ENCODE measurements at places on chromosomes 3 and 15.
A peak's percentile ranks its signal among the peaks of the same experiment; 100 is the strongest.

DNA sequence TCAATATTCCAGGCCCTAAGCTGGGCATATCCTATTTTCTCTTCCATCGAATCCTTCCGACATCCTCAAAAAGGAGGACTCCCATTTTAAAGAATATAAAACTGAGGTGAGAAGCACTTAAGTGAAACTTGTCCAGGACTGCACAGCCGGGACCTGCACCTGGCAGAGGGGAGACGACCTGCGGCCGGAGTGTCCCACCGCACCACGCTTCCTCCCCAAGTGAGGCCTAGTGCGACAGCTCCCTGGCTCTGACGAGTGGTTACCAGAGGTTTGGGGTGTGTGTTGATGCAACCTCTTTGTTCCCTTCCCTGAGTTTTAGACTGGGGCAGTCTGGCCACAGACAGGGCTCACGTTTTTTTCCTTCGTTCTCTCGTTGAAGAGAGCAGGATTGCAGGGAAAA is 24.9 kb upstream of the ATP2B2 start:
- DNase-seq = no peak

- no peak for DNase-seq
Observed at GRCh38 chr3:55859305-55859704, 372.2 kb upstream of the WNT5A start.

DNA sequence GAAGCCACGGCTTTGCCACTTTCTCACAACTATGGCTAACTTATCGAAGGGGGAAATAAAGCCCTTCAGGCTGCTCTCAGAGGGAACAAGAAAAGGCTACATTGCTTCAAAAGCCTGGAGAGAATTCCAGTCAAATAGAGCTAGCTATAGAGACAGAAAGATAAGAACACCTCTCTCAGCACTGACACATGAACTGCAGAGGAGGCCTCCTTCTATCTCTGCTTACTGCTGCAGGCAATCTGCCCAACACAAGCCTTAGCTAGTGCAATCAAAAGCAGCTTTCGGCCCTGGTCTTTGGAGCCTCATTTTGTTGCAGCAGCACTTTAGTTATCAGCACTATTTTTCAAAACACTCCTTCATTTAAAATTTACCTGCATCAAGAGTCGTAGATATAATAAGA is 118.4 kb upstream of the ROBO1 start:
- no peak for DNase-seq

GRCh38 chr15:65069179-65069578 is 1.4 kb upstream of the RASL12 start:
- DNase-seq = no peak

GRCh38 chr3:129226374-129226773 is 23.0 kb upstream of the COPG1 start:
- DNase-seq = no peak

DNA sequence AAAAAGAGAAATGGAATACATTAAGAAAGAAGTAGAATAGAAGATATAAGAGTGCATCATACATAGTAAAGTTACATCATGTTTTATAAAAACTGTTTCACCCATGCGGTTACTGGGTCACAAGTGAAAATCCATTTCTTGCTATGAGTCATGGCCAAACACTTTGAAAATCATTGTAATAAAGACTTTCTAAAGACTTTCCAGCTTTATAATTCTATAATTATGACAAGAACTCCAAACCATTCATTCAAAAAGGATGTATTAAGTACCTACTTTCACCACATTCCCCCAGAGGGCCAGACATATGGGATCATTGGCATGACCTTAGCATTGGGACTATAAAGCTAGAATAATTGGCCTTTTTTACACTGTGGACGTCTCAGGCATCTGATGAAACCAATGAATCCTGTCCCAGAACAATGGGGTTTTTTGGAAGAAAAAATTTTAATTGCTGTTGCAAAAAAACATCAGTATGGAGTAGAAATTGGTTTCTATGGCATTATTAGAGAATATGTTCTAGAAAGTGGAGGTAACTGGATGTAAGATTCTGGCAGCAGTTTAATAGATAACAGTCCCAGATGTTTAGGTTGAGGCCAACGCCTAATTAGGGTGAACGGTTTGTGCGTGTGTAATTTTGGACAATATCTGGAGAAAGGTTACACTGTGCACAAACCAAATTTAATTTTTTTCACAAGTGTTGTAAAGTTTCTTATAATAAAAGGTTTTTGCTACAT is 3.3 kb upstream of the SKIC8 start:
- no peak for DNase-seq

DNA sequence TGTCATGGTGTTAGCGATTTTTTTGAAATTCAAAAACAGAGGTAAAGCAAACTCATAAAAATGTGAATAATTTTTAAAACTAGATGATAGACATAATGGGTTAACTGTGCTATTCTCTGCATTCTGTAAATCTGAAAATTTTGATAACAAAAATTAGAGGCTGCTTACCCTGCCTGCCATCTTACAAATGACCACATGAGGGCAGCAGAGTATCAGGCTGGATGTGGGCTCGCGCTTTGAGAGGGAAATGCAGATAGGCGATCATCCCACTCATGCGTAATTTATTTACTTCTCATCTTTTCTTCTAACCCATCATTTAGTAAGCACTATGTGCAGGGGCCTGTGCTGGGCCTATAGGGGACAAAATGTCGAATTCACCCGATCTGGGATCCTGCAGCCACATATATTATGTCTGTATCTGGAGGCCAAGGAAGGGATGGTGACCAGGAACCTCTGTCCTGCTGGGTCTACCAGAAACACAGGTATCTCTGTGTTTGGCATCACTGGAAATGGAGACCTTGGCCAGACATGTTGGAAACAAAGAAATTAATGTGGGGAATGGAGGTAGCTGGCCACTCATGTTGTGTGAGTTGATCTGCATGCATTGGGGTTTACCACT is 7.8 kb upstream of the RAD18 start:
- DNase-seq = peak; percentile 65

DNA sequence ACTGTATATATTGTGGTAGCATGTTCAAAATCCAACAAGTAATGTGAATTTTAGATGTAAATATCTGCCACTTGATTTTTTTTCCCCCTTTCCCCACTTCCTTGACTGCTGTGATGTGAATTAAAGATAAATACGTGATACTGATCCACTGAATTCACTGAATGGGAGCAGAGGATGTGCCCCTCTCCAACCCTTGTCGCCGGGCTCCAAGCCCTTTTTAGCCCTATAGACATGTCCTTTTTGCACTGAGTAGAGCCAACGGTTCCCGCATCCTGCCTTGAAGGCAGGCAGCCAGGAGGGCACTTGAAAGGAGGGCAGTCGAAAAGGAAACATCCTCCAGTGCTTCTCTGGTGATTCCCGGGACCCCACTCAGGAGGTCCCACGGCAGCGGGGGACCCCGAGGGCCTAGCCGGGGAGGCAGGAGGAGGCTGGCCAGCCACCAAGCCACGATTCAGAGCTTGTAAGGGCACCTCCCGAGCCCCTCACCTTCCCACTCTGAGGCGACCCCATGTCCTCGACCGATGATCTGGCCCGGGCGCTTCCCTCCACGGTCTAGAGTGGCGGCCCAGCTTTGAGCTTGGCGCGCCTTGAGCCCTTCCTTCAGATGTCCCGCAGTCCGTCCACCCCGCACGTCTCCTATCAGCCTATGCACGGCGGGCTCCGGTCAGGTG is 901 bp upstream of the MANF start:
- DNase-seq = peak; percentile 59

- no peak for DNase-seq
Observed at GRCh38 chr3:81554801-81555200, 206.6 kb downstream of the GBE1 start.

- DNase-seq = no peak
Observed at GRCh38 chr15:65082303-65082953, 5.9 kb downstream of the KBTBD13 start.

GRCh38 chr3:19816631-19817030 is 117.4 kb downstream of the EFHB start:
- no peak for DNase-seq

DNA sequence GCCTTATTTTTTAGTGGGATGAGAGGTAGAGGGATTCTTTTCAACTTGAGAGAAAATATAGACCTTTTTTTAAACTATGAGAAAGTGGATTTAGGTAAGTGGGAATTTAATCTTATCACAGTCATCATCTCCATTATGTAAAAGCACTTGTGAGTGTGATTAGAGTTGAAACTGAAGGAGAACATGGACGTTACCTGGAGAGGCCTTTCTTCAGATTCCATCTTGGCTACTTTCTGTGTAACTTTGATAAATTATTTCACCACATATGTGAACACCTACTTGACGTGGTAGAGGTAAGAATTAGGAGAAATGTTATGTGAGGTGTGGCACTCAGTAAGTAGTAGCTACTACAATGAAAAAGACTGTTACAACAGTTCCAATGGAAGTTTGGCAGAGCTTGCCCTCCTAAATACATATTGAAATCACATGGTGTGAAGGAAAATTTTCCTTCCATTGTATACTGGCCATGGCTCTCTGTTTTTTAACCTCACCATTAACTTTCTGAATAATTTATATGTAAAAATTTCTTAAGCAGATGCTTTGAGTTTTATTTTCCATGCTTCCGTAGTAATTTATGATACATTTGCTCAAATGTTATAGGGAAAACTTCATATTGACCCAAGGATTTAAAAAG is 193.3 kb downstream of the FNDC3B start:
- DNase-seq = no peak

GRCh38 chr3:196051282-196052076 is 30.4 kb downstream of the TFRC start:
- no peak for DNase-seq

GRCh38 chr3:55191911-55192775 is 264.3 kb upstream of the LRTM1 start:
- DNase-seq = no peak

DNA sequence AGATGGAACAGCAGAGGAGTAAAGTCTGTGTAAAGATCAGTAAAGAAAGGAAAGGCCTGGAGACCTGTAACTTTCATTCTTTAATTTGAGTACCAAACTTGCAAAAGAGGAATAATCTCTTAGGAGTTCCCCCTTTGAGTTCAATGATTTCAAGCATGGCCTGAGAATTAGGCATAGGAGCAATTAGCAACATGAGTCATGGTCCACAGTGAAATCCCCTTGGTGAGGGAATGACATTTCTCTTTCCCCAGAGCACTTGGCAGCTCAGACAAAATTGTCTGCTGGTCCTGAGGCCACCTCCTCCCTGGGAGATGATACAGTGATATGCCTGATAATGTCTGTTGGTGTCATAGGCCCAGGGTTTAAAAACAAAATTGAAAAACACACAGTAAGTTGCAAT is 81.4 kb upstream of the CRBN start:
- DNase-seq = no peak

GRCh38 chr15:60372227-60372626 is 25.6 kb downstream of the ANXA2 start:
- DNase-seq = no peak

- no peak for DNase-seq
Observed at GRCh38 chr3:176078906-176079305, 1118.4 kb downstream of the TBL1XR1 start.

DNA sequence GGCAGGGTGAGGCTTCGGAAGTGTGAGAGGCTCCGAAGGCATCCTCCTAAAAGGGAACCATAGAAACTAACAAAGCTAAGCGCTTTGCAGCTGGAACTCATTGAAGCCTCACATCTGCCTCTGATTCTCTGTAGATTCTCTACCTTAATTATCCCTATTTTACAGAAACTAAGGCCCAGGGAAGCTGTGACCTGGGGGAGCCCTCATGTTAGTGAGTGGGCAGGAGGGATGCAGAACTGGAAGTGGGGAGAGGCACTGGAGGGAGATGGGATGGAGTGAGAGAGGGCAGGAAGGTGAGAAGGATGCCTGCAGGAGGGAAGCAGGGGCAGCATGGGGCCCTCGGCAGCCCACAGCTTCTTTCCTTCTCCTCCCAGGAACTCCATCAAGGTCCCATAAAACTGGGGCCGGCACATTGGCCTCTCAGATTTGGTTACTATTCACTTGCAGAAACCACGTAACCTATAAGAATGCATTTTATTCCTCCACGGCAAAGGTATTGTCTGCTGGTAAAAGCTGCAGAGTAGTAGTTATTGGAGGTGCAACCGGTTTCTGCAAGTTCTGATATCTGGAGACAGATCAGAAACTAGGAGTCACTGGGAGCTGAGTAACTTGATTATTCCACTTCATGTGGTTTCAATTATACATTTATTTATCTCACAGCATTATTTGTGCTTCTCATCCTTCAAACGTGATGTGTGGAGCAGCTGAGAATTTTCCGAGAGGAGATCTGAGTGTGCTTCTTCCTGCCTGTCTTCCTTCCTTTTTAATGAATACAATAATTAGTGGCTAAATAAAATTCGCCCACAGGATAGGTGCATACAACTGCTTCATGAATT is 24.0 kb upstream of the CHCHD6 start:
- DNase-seq = no peak

- no peak for DNase-seq
Observed at GRCh38 chr3:129699199-129699598, 92.7 kb upstream of the PLXND1 start.

DNA sequence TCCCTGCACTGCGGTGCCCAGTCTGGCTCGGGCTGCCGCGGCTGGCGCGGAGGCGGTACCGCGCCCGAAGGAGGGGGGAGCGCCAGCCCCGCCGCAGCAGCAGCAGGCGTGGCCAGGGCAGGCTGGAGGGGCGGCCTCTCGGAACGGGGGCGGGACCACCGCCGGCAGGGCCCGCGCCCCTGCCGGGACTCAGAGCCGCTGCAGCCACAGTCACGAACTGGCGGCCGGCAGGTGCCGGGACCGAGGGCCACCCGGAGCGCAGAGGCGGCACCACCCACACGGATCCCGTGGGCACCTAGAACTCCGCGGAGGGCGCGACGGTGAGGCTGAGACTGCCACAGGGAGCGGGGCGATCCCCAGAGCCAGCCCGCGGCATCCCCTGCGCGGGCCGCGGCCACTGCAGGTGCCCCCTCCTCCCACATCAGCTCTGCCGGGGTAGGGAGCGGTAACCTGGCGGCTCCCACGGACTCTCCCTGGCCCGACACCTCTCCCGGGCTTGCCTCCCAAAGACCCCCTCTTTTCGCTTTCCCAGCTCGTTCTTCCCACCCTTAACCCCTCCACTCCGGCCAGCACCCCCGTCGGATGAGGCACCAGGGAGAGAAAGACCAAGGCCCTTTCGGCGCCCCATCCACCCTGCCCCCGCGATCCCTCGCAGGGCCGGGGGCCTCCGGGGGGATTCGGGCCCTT is at the start of gene VWA5B2:
TSS of gene VWA5B2 (plus strand) at position 192 of the 687 bp plus-strand sequence. CDS start 944 bp downstream, outside the sequence.
- DNase-seq = peak; percentile 68

DNA sequence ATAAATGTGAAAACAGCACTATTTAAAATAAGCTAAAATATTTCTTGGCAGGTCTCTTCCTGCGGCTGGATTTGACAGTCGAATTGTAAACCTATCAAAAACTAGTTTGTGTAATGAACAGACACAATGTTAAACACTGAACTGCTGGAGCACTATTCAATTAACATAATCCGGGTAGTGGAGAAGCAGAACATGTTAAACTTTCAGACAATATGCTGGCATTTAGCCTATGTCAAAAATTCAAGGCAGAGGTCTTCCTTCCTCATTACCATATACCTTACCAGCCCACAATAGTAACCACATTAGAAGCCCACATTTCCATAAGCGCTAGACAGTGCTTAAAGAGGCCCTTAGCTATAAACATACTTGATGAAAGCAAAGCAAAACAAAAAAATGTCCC is 1042.9 kb downstream of the ROBO1 start:
- DNase-seq = no peak

DNA sequence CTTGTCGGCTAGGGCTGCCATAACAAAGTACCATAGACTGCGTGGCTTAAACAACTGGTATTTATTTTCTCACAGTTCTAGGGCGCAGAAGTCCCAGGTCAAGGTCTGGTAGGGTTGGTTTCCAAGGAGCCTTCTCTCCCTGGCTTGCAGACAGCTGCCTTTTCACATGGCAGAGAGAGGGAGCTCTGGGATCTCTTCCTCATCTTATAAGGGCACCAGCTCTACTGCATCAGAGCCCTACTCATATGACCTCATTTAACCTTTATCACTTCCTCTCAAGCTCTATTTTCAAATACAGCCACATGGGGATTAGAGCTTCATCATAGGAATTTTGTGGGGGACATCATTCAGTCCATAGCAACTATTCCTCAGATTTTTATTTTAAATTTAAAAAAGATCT is 17.6 kb upstream of the PAQR9 start:
- DNase-seq = no peak

Measured in CD4-positive, CD25-positive, alpha-beta regulatory T cell (primary cell).